Fibroblast of mammary gland (primary cell): ENCODE measurements at places on chromosomes 3 and 15.

GRCh38 chr3:120640231-120640630 lies 41.8 kb downstream of the HGD start:
- no peak for DNase-seq

GRCh38 chr3:180923561-180923960 lies 11.1 kb downstream of the FXR1 start:
- DNase-seq, result no peak

DNA sequence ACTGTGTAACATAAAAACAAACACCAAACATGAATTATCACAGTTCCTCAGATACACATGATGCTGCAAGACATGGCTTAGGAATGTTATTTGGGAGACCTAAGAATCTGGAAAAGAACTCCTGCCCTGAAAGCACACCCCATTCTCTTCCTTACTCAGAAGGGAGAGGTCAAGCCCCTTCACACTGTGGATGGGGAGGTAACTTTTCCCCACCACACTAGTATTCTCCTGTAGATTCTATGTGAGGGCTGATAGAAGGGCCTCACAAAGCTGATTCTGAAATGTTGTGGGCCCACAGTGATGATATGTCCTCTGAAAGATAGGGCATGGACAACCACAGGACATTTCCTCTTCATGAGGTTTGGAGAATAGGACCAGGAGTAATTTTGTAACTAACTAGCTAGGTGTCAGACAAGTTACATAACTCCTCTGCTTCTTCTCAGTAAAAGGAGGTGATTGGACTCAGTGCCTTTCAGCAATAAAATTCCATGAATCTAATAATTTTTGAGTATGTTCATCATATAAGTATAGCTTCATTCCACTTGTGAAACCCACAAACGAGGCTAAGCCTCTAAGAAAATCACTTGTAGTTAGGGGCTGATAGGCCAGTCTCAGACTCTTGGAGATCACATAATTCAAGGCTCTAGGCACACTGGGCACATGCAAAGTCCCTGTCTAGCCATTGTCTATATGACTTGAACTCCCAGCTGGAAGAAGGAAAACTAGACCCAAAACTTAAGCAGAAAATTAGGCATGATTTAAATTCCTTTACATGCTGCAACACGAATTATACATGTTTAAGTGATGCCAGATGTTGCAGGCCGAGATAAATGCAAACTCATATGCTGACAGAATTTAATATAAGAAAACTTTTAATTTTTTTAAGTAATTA lies 7.5 kb downstream of the PTX3 start:
- DNase-seq, result peak; percentile 78

- no peak for DNase-seq
These were observed 13.0 kb downstream of the TMEM202 start for GRCh38 chr15:72411111-72411510.

GRCh38 chr15:42734076-42734672 lies 2.8 kb downstream of the CDAN1 start:
- DNase-seq, result no peak

GRCh38 chr3:122458992-122459391 lies 43.1 kb upstream of the WDR5B start:
- DNase-seq, result peak; percentile 72

- DNase-seq, result peak; percentile 52
These were observed 25.4 kb upstream of the SLC25A26 start for GRCh38 chr3:66195347-66195783.

DNA sequence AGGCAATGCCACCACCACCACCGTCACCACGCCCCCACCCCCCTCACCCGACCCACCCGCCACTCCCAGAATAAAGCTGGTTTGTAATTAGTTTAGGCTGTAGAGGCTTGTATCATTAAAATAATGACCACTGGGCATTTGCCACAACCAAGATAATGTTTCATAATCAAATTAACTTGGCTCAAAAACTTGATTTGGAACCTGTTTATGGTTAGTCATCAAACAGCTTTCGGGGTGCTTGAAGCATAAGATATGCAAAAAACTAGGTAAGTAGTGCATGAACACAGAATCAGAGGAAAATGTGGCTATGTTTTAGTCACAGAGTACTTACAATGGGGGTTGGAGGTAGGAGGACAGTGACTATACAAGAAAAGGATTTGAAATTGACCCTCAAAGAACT lies 115.1 kb downstream of the FHIT start:
- no peak for DNase-seq

GRCh38 chr3:2774481-2775249 lies 335.5 kb downstream of the IL5RA start:
- no peak for DNase-seq

DNA sequence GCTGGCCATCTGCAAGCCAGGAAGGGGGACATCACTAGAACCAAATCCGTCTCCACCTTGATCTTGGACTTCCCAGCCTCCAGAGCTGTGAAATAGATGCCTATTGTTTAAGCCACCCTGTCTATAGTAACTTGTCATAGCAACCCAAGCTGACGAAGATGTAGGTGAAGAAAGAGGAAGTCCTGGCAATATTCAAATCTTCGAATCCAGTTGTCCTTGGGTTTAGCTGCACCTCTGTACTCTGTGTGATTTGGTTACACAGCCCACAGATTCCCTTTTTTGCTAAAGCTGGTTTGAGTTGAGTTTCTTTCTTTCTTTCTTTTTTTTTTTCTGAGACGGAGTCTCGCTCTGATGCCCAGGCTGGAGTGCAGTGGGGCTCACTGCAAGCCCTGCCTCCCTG lies 68.0 kb upstream of the XCR1 start:
- no peak for DNase-seq

DNA sequence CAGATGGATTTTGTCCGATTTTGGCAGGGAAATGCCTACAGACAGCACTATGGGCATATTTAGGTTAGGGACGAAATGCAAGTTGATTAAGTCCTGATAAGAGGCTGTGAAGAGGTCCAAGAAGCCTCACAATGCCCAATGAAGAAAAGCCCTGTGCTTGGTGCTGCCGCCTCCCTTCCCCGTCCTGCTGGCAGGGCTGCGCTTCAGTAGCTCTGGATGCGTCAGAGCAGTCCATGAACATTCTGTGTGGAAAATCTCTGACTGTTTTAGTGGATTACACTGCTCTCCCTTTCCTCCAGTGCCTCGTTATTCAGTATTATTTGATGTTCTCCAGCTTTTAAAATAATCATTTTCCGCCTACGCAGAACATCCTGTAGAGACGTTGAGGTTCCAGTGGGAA lies 39.6 kb downstream of the MLH1 start:
- DNase-seq, result peak; percentile 66

- DNase-seq, result no peak
These were observed 221.2 kb upstream of the CNTN6 start for GRCh38 chr3:871651-872050.

DNA sequence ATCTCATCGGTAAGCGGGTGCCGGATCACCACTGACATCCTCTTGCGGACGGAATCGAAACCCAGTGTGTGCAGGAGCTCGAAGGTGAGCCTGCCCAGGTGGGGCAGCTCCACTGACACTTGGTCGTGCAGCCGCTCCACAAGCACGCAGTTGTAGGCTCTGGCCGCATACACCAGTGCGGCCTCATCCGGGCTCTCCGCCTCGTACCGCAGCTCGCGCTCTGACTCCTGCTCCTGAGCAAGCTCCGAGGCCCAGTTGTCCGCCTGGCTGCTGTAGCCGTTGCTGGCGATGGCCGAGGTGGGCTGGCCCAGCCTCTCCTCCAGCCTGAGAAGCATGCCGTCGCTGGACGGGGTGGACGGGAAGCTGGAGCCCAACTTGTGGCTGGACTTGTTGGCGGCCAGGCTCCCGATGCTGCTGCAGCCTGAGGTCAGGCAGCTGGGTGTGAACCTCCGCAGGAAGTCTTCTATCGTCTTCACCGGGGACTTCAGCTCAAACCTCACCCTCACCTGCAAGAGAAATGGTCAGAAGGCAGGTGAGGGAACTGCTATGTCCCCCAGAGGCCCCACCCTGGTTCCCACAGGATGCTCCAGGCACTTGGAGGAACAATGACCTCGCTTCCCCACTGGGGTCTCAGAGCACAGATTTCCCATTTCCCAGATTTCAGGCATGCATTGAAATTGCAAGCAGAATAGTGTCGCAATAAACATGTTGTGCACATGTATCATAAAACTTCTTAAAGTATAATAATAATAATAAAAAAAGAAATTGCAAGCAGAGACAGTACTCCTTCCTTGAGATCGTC lies 149.2 kb downstream of the ATP10A start:
- DNase-seq, result no peak

DNA sequence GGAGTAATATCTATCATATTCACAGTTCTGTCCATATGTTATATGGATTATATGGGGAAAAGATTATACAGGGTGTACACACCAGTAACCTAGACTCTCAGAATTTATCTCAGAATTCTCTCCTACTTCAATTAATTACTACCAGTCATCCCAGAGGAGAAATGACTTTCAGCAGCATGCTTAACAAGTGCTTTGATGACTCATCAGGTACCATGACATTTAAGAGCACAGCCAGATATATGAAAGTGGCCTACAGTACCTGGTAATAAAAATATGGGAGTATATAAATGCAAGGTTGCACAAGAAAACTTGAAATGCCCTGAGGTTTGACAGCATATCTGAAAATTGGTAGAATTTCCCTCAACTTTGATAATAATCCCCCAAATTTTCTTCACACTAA lies 1273.0 kb downstream of the OTOL1 start:
- DNase-seq, result peak; percentile 45

DNA sequence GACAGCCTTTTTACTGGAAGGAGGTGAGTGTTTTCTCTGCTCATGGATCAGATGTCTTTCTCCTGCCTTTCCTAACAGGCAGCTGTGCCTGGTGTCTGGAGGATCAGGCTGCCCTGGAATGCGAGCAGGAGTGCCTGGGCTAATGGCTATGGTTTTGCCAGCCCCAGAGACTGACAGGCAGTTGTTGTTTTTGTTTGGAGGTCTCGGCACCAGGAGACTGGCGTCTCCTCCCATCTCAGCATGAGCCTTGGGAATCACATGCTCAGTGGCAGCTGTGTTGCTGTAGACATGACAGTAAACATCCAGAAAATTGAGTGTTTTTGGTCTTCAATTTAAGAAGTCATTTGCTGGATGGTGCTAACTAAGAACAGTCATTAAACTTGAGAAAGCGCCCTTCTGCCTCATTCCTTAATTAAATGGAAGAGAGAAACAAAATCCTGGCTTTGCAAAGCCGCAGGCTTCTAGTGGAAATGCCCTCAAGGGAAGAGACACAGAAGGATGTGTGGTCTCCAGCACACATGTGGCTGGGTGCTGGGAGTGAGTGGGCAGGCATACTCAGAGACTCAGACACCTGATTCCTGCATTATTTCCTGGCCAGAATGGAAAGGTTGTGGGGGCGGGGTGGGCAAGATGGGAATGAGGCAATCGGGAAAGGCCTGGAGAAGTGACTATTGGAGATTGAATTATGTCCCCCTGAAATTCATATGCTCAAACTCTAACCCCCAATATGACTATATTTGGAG lies 97.0 kb upstream of the NMNAT3 start:
- DNase-seq, result no peak

- DNase-seq, result no peak
These were observed 181.3 kb upstream of the THBS1 start for GRCh38 chr15:39399600-39399999.

- DNase-seq, result no peak
These were observed 670 bp upstream of the ACAP2 start for GRCh38 chr3:195443391-195443989.

DNA sequence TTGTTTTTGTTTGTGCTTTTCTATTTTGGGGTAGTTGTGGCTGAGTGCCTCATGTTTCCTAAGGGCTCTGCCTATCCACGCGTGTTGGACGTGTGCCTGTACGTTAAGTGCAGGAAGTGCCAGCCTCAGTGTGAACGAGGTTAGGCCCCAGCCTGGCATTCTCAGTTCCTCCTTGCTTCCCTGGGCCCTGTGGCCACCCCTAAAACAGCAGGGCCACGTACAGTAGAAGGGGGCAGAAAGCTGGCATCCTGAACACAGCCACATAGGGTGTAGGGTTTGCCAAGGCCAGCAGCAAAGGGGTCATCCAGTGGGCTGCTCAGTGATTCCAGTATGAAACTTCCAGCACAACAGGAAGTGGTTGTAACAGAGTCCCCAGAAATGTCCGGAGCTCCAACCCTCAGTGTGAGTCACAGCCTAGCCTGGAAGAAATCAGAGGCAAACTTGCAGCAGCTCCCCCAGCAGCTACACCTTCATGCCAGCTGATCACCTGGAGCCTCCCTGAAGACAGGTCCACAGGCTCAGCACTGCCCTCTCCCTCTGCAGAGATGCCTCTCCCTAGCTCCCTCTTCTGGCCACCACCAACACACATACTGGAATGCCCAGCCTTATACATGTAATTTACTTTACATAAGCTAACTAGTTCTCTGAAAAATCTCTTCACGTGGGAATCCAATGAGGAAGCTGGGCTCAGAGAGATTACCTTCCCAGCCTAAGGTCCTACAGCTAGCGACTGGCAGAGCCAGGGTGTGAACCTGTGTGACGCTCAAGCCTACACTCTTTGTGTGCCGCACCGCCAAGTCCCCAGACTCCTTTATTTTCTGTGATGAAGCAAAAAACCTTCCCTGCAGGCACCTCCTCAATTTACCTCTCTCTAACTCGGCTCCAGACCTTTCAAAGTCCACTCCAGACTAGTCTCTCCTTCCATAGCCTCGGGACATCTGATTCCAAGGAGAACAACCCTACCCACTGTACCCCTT lies 26.6 kb downstream of the ILDR1 start:
- peak; percentile 75 for DNase-seq

GRCh38 chr15:40736575-40736974 lies 18.5 kb downstream of the RMDN3 start:
- DNase-seq, result no peak

- no peak for DNase-seq
These were observed 564.7 kb downstream of the AGBL1 start for GRCh38 chr15:86644339-86644738.

DNA sequence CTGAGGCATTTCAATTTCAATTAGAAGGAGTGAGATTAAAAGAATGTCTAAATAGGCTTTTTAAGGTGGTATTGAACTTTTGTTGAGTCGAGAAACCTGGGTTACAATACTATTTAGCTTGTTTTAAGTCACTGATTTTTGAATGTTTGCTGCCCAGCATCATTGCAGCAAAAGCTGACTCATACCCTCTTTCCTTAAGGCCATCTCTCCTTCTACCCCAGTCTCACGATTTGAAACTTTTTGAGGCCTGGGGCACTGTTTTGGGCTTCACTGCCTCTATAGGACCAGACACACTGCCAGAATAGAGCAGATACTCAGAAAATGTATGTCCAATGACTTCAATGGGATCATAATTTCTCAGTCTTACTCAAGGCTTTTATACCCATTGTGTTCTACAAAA lies 319.6 kb upstream of the TGFBR2 start:
- peak; percentile 58 for DNase-seq

DNA sequence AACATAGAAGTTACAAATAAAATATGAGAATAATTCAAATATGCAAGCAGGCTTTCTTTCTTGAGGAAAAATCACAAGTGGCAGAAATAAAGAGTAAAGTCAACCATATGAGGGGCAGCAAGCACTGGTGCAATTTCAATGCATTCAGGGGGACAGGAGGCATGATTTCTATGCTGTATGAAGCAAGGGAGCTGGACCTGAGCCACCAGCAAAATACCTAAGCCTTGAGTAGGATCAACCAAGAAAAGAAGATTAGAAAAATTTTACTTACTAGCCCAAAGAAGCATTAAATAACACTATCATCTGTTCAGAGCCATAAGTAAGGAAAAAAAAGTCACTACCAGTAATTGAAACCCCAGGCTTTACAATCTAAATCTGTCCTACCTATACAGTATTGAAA lies 6.3 kb downstream of the ADGRG7 start:
- peak; percentile 55 for DNase-seq

GRCh38 chr3:11386465-11387113 lies 114.4 kb downstream of the ATG7 start:
- peak; percentile 59 for DNase-seq

GRCh38 chr15:66214246-66214645 lies 39.3 kb downstream of the MEGF11 start:
- no peak for DNase-seq
